Body of pancreas (tissue), 4 donors: ENCODE measurements at places on chromosomes 11 and 22. TPM values are rescaled to one million over a fixed set of nuclear protein-coding genes. Genes with fewer than 3 reads are reported as not detected.

Gene LRRC56
- 1.6 TPM for total RNA-seq

Gene FOLR1
- 3.0 TPM for total RNA-seq

Gene OTOG
- total RNA-seq = not detected

Gene SCN4B
- 1.6 TPM for total RNA-seq

Gene ANKK1
- total RNA-seq = 0.78 TPM

Gene MICAL2
- total RNA-seq = 24.4 TPM

Gene DEFB131B
- not detected for total RNA-seq

Gene MUC2
- not detected for total RNA-seq

Gene FIBIN
- 9.6 TPM for total RNA-seq

Gene TTLL12
- total RNA-seq = 21.0 TPM

Gene APOBEC3B
- total RNA-seq = not detected

Gene PLEKHB1
- total RNA-seq = 42.5 TPM

Gene EMID1
- total RNA-seq = 5.9 TPM

Gene TIMP3
- 280 TPM for total RNA-seq

Gene SGSM1
- 3.6 TPM for total RNA-seq

Gene APOL3
- total RNA-seq = 22.4 TPM

Gene KCNJ5
- 6.3 TPM for total RNA-seq

Gene TRIM48
- total RNA-seq = not detected

Gene ROBO4
- 21.4 TPM for total RNA-seq

Gene NLRP6
- total RNA-seq = not detected
